ENCODE measurements at places on chromosomes 12 and 14.
A peak's percentile ranks its signal among the peaks of the same experiment; 100 is the strongest.

DNA sequence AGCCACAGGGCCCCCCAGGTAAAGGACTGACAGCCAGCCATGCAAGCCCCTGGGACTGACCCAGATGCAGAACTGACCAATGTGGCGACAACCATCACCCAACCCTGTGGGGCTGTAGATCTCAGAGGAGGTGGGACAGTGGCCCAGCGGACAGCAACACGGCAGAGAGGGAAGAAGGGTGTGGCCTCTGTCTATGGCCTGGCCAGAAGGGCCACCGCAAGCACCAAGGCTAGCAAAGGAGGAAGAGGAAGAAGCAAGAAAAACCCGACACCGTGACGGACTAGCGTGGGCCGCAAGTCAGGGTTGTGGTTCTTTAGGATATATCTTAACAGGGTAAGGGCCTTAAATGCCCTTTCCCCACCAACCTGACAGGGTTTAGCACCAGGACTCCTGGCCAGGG, 71.2 kb downstream of the ITPK1 start:
- DNase-seq = peak; percentile 78

DNA sequence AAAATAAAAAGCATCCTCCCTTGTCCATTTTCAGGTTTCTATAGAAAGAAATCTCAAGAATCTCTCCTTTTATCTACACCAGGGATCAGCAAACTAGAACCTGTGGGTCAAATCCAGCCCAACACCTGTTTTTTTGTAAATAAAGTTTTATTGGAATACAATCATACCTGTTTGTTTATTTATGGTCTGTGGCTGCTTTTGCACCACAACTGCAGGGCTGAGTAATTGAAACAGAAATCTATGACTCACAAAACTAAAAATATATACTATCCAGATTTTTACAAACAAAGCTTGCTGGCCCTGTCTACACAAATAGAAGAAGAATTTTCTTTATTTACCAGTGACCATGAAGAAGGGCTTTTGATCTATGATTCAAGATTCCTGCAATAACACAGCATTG, 95.1 kb upstream of the COCH start:
- no peak for DNase-seq

DNA sequence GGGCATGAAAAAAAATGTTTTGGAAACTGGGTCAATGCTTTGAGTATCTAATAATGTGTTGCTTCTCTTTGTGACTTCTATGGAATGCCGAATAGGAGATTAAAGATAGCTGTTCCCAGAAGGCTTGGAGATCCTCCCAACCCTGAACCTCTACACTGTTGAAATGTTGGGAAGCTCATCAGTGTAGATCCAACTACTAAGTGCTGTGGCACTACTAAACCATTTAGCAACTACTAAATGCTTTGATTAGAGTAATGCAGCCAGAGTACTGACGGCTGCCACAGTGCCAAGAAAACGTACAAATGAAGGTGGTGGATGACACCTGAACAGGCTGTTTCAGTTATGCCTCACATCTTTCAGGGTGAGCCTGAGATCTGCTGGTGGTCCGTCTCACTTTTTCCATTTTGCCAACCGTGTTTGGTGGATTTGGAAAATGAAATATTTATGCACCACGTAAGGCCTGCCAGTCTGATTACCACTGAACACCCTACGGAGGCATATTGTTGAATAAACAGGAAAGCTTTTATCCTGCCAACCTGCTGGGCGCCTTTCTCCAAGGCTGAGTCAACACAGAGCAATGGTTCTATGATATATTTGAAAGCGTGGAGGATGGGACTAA, 938.0 kb upstream of the FLRT2 start:
- DNase-seq = no peak

GRCh38 chr12:92134638-92135274, 10.9 kb downstream of the BTG1 start:
- peak; percentile 71 for DNase-seq

GRCh38 chr12:72872996-72873395, 600.8 kb downstream of the TRHDE start:
- DNase-seq = no peak

DNA sequence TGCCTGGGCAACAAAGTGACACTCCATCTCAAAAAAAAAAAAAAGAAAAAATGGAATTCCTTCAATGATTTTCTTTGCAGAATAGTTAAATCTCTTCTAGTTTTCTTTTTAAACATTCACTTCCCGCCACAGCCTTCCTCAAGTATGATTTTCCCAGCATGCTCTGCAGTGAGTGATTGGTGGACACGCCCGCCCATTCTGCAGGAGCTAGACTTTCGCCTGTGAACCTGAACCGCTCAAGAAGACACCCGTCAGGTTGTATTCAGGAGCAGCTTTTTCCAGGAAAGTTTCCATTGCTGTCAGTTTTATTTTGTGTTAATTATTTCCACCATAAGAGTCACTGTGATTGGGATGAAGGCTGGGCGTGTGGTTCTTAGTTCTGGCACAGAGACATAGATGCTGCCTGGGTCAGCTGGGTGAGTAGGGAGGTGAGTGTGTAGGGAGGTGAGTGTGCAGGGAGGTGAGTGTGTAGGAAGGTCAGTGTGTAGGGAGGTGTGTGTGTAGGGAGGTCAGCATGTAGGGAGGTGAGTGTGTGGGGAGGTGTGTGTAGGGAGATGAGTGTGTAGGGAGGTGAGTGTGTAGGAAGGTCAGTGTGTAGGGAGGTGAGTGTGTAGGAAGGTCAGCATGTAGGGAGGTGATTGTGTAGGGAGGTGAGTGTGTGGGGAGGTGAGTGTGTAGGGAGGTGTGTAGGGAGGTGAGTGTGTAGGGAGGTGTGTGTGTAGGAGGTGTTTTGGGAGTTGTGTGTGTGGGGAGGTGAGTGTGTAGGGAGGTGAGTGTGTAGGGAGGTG, 76.2 kb downstream of the KIF26A start:
- no peak for DNase-seq

DNA sequence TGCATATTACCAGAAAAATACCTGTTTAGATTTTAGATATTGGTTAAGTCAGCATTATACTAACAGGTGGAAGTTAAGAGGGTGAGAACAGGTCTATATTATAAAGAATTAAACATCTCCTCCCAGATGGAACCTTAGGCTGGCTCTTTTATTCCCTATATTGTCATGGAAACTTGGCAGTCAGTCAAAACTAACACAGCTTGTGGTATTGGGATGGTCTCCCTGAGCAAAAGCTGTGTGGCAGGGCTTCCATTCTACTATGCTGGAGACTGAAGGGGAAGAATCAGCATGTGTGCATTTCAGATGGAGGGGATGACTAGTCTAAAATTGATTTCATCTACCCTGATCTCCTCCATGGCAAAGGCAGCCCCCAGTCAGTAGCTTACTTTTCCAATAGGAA, 66.7 kb downstream of the SMOC1 start:
- no peak for DNase-seq

GRCh38 chr14:60656686-60657455, 7.6 kb upstream of the SIX1 start:
- DNase-seq = peak; percentile 39

GRCh38 chr14:54818201-54819133, 84.2 kb downstream of the GCH1 start:
- DNase-seq = no peak

Data from inflammatory macrophage treated with lipopolysaccharide for 1 hour (primary cell).